Right atrium auricular region (tissue), 2 donors: ENCODE measurements at places on chromosomes 1 and 21. TPM values are rescaled to one million over a fixed set of nuclear protein-coding genes. Genes with fewer than 3 reads are reported as not detected.

GRCh38 chr1:166017395-166017794 lies 149.4 kb downstream of the FAM78B start:
- no peaks in the 10 kb centered on the region for H3K36me3 ChIP-seq
- H3K4me3 ChIP-seq, result no peak overlapping the region
- no peak for DNase-seq

Gene CRABP2
- total RNA-seq, result 2.5 TPM

- H3K36me3 ChIP-seq, result no peaks in the 10 kb centered on the region
- no peaks in the 10 kb centered on the region for H3K4me1 ChIP-seq
- no peak overlapping the region for H3K4me3 ChIP-seq
- H3K27me3 ChIP-seq, result no peaks in the 10 kb centered on the region
- DNase-seq, result no peak
Observed at GRCh38 chr1:91784191-91784590, 101.8 kb downstream of the TGFBR3 start.

- H3K27ac ChIP-seq, result no peak overlapping the region
- H3K36me3 ChIP-seq, result no peaks in the 10 kb centered on the region
- no peak overlapping the region for H3K4me3 ChIP-seq
Observed at GRCh38 chr21:31772674-31773555, 41.0 kb upstream of the SCAF4 start.

Gene NUP210L
- not detected for total RNA-seq
